HCT116 (cell line): ENCODE measurements at places on chromosomes 12 and 14.

- peaks cover 38% of the 10 kb centered on the region for H3K4me1 ChIP-seq
- no peaks in the 10 kb centered on the region for H3K36me3 ChIP-seq
- no peaks in the 10 kb centered on the region for H3K27me3 ChIP-seq
- peak; percentile 27 for DNase-seq
- H3K27ac ChIP-seq = peak overlapping the region; percentile 32; the same call in 1 of the 2 replicates
Observed at GRCh38 chr12:108689314-108690190, 41.8 kb downstream of the CORO1C start.

DNA sequence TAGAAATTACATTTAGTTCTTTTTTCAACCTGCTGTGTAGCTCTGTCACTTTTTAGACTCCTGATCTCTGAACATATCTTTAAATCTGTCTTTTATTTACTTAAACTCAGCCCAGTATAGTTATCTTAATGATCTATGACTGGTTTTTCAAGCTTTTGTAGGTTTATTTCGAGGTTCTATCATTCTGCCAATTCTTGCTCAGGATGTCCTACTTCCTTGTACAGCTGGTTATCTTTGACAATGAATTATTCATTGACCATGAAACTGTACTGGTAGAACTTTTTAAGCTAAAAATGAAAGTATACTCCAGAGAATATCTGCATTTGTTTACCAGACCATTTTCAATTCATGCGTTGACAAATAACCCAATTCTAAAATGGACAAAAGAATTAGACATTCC lies 37.8 kb downstream of the TC2N start:
- no peak for DNase-seq
- H3K4me1 ChIP-seq = no peaks in the 10 kb centered on the region
- H3K4me3 ChIP-seq = no peak overlapping the region
- no peak overlapping the region for H3K27ac ChIP-seq

GRCh38 chr12:2248901-2249381 lies 196.2 kb downstream of the CACNA1C start:
- no peak overlapping the region for H3K4me3 ChIP-seq
- 0 out of 2 replicates have a peak, but pooled peaks cover 4% of the 10 kb centered on the region for H3K27me3 ChIP-seq
- DNase-seq = no peak
- peaks cover 5% of the 10 kb centered on the region; the same call in 1 of the 2 replicates for H3K4me1 ChIP-seq
- no peak overlapping the region for H3K27ac ChIP-seq

GRCh38 chr14:97177016-97177415 lies 379.8 kb downstream of the VRK1 start:
- peaks cover 17% of the 10 kb centered on the region for H3K4me1 ChIP-seq
- no peaks in the 10 kb centered on the region for H3K36me3 ChIP-seq
- DNase-seq = peak; percentile 69
- no peak overlapping the region for H3K4me3 ChIP-seq

- DNase-seq = no peak
- no peaks in the 10 kb centered on the region for H3K36me3 ChIP-seq
- no peak overlapping the region for H3K27ac ChIP-seq
- no peak overlapping the region for H3K4me3 ChIP-seq
- no peaks in the 10 kb centered on the region for H3K4me1 ChIP-seq
Observed at GRCh38 chr12:52369211-52369610, 1.9 kb upstream of the KRT85 start.

DNA sequence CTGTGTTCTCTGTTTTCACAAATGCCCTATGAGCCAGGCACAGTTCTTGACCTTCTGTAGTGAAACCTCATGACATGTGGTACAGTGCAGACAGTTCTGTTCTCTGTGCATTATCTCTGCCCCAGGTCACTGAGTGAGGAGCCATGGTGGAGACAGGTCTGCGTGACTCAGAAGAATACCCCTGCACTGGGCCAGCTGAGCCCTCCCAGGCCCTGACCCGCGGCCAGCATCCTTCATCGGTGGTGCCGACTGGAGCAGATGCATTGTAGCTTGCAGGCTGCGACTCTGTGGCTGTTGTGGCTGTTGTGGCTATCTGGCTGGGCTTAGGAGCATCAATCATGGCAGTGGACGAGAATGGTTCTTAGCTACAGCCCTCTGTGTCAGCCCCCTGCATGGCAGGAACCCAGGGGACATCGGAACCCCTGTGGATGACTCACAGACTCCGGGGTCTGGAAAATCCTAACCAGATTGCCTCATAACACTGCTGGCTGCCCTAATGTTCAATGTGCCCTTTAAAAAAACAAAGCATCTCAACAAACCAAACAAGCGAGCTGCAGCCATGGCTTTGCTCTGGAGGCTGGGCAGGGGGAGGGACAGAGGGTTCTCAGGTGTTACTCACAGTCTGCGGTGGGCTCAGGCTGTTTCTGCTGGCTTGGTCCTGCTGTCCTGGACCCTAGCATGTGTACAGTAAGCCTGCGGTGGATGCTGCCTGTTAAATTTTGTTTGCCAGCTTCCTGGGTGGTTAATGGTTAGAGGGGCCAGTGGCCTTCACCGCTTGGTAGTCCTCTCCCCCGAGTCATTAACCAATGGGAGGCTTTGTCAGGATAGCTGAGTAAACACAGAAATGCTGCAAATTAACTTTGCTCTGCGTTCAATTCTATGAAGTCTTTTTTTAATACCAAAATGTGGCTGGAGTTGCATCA lies at the start of gene SERPINA6:
Gene SERPINA6, minus strand, starts transcription at position 689 of the 923 bp plus-strand sequence. CDS start 8,688 bp downstream, outside the sequence.
- no peak within 1 kb of the TSS for H3K4me3 ChIP-seq
- H3K36me3 ChIP-seq = no peaks in the 10 kb centered on the region
- H3K27ac ChIP-seq = no peak within 1 kb of the TSS
- DNase-seq = no peak
- H3K27me3 ChIP-seq = no peaks in the 10 kb centered on the region
- no peaks in the 10 kb centered on the region for H3K4me1 ChIP-seq

GRCh38 chr12:19375888-19376287 lies 63.4 kb upstream of the AEBP2 start:
- no peak overlapping the region for H3K27ac ChIP-seq
- no peaks in the 10 kb centered on the region for H3K27me3 ChIP-seq
- no peak for DNase-seq
- H3K36me3 ChIP-seq = no peaks in the 10 kb centered on the region; the same call in 1 of the 2 replicates
- H3K4me3 ChIP-seq = no peak overlapping the region
- no peaks in the 10 kb centered on the region for H3K4me1 ChIP-seq

GRCh38 chr14:99514552-99515300 lies 33.5 kb downstream of the CCNK start:
- no peaks in the 10 kb centered on the region for H3K27me3 ChIP-seq
- H3K36me3 ChIP-seq = no peaks in the 10 kb centered on the region; the same call in 1 of the 2 replicates
- H3K4me3 ChIP-seq = no peak overlapping the region
- H3K27ac ChIP-seq = no peak overlapping the region
- no peak for DNase-seq

- H3K36me3 ChIP-seq = no peaks in the 10 kb centered on the region
- DNase-seq = no peak
- peak overlapping the region; percentile 75 for H3K4me3 ChIP-seq
- H3K27me3 ChIP-seq = no peaks in the 10 kb centered on the region
- peaks cover 8% of the 10 kb centered on the region for H3K4me1 ChIP-seq
- H3K27ac ChIP-seq = peak overlapping the region; percentile 87
Observed at GRCh38 chr14:64987438-64987767, 708 bp downstream of the FNTB start.

GRCh38 chr12:14554281-14555007 lies 13.2 kb downstream of the PLBD1 start:
- H3K4me1 ChIP-seq = peaks cover 12% of the 10 kb centered on the region
- no peak overlapping the region for H3K4me3 ChIP-seq
- peak; percentile 13 for DNase-seq
- H3K27ac ChIP-seq = no peak overlapping the region

DNA sequence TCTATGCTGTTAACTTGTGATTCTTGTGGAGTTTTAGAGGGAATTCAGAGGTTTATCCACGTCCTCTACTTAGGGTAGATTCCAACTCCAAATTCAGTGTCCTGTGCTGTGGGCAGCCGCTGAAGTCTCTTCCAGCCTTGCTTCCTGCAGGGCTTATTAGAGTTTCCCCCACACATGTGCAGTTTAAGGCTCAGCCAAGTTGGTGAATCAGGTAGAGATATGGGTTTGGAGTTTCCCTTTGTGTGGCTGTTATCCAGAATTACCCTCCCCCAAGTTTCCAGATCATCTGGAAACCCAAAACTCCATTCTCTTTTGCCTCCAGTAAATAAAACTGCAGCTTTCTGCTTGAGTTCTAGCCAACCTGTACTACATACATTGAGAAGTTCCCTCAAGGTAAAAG lies 853.7 kb downstream of the GALC start:
- H3K27ac ChIP-seq = no peak overlapping the region
- H3K27me3 ChIP-seq = no peaks in the 10 kb centered on the region
- H3K36me3 ChIP-seq = no peaks in the 10 kb centered on the region
- H3K4me3 ChIP-seq = no peak overlapping the region
- DNase-seq = no peak
- H3K4me1 ChIP-seq = no peaks in the 10 kb centered on the region

- no peaks in the 10 kb centered on the region for H3K4me1 ChIP-seq
- H3K36me3 ChIP-seq = peaks cover 13% of the 10 kb centered on the region; the same call in 1 of the 2 replicates
- H3K4me3 ChIP-seq = no peak overlapping the region
Observed at GRCh38 chr14:50107850-50108249, 8.5 kb downstream of the VCPKMT start.

GRCh38 chr14:75268633-75269550 lies 9.7 kb upstream of the FOS start:
- no peak for DNase-seq
- H3K27ac ChIP-seq = no peak overlapping the region
- no peak overlapping the region for H3K4me3 ChIP-seq
- no peaks in the 10 kb centered on the region for H3K4me1 ChIP-seq
- H3K27me3 ChIP-seq = no peaks in the 10 kb centered on the region
- H3K36me3 ChIP-seq = no peaks in the 10 kb centered on the region

- DNase-seq = no peak
- no peaks in the 10 kb centered on the region for H3K36me3 ChIP-seq
- H3K4me3 ChIP-seq = no peak overlapping the region
- H3K27me3 ChIP-seq = no peaks in the 10 kb centered on the region
Observed at GRCh38 chr14:70655110-70655826, 13.6 kb downstream of the TTC9 start.

DNA sequence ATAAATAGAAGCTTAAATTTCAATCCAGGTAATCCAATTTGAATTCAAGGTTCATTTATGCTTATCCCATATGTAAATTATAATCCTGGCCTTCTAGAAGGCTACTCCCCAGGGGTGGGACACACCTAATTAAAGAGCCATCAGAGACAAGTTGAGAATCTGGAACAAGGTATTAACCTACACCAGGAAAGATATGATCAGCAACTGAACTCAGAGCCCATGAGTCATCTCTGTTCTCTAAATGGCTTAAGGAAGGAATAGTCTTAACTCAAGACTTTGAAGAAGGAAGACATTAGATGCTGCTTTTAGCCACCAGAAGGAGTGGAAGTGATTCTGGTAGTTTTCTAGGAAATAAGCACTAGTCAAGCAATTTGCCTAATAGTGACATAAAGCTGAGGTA lies 88.0 kb downstream of the KIF21A start:
- H3K36me3 ChIP-seq = peaks cover 4% of the 10 kb centered on the region; the same call in 1 of the 2 replicates
- H3K4me1 ChIP-seq = peaks cover 5% of the 10 kb centered on the region; the same call in 1 of the 2 replicates
- no peaks in the 10 kb centered on the region for H3K27me3 ChIP-seq
- H3K4me3 ChIP-seq = no peak overlapping the region
- DNase-seq = no peak
- no peak overlapping the region for H3K27ac ChIP-seq

DNA sequence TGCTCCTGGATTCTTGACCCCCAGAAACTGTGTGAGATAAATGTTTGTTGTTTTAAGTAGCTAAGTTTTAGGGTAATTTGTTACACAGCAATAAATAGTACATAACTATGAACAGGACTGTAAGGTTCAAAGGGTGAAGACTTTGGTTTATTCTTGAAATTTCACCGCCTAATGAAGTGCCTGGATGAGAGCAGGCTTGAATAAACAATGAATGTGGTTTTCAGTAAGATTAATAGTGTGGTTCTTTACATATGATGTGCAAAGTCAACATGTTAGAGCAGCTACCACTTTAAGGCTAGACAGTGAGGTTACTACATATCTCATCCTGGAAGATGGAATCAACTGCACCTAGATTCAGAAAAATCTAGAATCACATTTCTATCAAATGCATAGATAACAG lies 145.2 kb upstream of the BTG1 start:
- H3K36me3 ChIP-seq = no peaks in the 10 kb centered on the region
- DNase-seq = no peak
- H3K27ac ChIP-seq = no peak overlapping the region
- no peaks in the 10 kb centered on the region for H3K27me3 ChIP-seq

GRCh38 chr14:35386673-35387125 lies 17.9 kb downstream of the NFKBIA start:
- no peaks in the 10 kb centered on the region for H3K27me3 ChIP-seq
- DNase-seq = no peak
- no peaks in the 10 kb centered on the region for H3K36me3 ChIP-seq
- no peak overlapping the region for H3K27ac ChIP-seq

DNA sequence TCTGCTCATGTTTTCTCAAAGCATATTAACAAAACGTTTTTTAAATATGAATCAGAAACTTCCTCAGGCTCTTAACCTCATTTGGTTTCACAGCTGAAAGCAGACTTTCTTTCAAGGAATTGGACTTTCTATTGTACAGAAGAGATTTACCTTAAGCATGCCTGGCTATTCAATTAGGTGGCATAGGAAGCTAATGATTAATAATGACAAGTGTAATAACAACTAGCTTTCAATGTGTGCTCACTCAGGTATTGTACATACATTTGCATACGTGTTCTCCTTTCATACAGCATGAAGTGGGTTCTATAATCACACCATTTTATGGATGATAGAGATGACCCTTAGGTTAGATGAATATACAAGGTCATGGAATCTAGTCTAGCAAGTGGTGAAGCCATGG lies 115.7 kb downstream of the ANO6 start:
- no peaks in the 10 kb centered on the region for H3K36me3 ChIP-seq
- no peak overlapping the region for H3K4me3 ChIP-seq
- H3K27me3 ChIP-seq = no peaks in the 10 kb centered on the region
- H3K27ac ChIP-seq = no peak overlapping the region

GRCh38 chr12:101174541-101174940 lies 35.5 kb downstream of the SLC5A8 start:
- no peaks in the 10 kb centered on the region for H3K4me1 ChIP-seq
- DNase-seq = no peak
- no peaks in the 10 kb centered on the region for H3K36me3 ChIP-seq
- no peak overlapping the region for H3K27ac ChIP-seq
- H3K4me3 ChIP-seq = no peak overlapping the region
- no peaks in the 10 kb centered on the region for H3K27me3 ChIP-seq

DNA sequence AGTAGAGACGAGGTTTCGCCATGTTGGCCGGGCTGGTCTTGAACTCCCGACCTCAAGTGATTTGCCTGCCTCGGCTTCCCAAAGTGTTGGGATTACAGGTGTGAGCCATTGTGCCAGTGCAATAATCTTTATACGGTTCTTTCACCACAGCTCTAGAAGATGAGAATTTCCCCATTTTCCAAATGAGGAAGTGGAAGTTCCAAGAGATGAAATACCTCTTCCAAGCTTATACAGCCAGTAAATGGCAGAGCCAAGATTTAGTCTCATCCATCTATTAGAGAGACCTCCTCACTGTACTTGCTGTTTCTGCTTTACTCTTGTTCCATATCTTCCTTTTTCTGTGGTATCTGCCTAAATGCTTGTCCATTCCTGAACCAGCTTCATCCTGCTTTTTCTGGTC lies 3.1 kb upstream of the LMNTD1 start:
- no peaks in the 10 kb centered on the region for H3K4me1 ChIP-seq
- H3K36me3 ChIP-seq = no peaks in the 10 kb centered on the region
- H3K27me3 ChIP-seq = no peaks in the 10 kb centered on the region

- H3K4me1 ChIP-seq = peaks cover 16% of the 10 kb centered on the region
- no peak overlapping the region for H3K27ac ChIP-seq
- no peaks in the 10 kb centered on the region for H3K36me3 ChIP-seq
- DNase-seq = no peak
- H3K27me3 ChIP-seq = no peaks in the 10 kb centered on the region
Observed at GRCh38 chr12:53166837-53167236, 13.7 kb upstream of the ZNF740 start.

- H3K4me1 ChIP-seq = no peaks in the 10 kb centered on the region
- H3K4me3 ChIP-seq = no peak overlapping the region
- no peaks in the 10 kb centered on the region for H3K27me3 ChIP-seq
- H3K27ac ChIP-seq = no peak overlapping the region
- H3K36me3 ChIP-seq = peaks cover 19% of the 10 kb centered on the region
- no peak for DNase-seq
Observed at GRCh38 chr12:56591961-56592360, 38.2 kb downstream of the BAZ2A start.
